ENCODE measurements at places on chromosomes 16 and 17. TPM values are rescaled to one million over a fixed set of nuclear protein-coding genes. Genes with fewer than 3 reads are reported as not detected.

- H3K36me3 ChIP-seq, result no peaks in the 10 kb centered on the region
- H3K4me1 ChIP-seq, result no peaks in the 10 kb centered on the region
- no peak overlapping the region for H3K4me3 ChIP-seq
- no peak for DNase-seq
- H3K27me3 ChIP-seq, result no peaks in the 10 kb centered on the region
- H3K27ac ChIP-seq, result no peak overlapping the region
Observed at GRCh38 chr17:70078549-70078948, 3.5 kb downstream of the KCNJ16 start.

G6PC1 gene
- total RNA-seq, result not detected

DNA sequence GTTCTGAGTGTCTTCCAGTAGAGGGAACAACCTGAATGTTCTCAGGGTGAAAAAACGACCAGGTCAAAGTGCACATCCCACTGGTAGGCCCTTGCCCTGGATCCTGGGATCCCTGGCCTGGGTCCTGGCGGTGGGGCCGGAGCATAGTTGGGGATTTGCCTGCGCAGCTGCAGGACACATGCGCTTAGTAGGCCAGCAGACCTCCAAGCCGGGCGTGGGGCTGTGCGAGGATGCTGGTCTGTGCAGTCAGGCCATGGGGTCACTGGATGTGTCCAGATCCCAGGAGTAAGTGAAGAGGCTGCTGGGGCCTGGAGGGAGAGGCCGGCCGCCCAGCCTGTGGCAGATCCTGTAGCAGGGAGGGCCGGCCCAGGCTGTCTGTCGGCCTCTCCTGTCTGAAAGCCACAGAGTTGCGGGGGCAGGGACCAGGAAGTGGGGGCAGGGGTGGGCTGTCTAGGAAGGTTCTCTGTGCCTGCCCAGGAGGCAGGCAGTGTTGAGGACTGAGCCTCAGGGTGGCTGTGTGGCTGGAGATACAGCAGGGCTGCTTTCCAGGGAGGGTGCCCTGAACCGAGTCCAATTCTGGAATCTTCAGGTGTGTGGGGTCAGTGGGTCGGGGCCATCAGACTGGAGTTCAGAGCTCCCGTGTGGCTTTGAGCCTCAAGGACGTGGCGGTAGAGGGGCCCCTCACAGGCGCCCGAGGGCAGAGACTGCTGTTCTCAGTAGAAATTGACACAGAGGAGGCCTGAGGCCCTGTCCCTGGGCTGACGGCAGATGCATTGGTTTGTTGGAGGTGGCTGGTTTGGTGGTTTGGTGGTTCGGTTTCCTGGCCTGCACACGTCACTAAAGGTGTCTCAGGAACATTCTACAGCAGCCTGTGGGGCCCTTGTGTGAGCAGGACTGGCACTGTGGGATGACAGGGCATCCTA is 17.2 kb upstream of the NUDT16L1 start:
- DNase-seq, result no peak
- H3K4me3 ChIP-seq, result no peak overlapping the region
- no peaks in the 10 kb centered on the region for H3K27me3 ChIP-seq
- peaks cover 20% of the 10 kb centered on the region for H3K36me3 ChIP-seq
- no peaks in the 10 kb centered on the region for H3K4me1 ChIP-seq
- no peak overlapping the region for H3K27ac ChIP-seq

BRIP1 gene
- 15.0 TPM for total RNA-seq

DNA sequence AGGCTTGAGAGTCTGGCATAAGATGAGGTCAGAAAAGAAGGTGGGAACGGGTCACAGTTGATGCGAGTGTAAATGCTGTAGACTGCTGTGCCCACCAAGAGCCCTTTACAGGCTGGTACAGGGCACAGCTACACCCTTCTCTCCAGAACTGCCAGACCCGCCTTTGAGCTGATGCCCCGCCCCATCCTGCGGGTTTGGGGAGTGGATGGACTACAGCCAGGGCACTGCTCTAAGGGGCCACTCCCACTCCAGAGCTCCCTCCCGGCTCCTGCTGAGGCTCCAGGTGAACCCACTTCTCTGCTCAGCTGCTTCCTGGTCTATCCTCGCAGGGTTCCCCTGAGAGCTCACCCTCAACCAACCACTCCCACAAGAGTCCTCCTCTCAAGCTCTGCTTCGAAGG is 12.3 kb downstream of the MEIOB start:
- H3K36me3 ChIP-seq, result no peaks in the 10 kb centered on the region
- peaks cover 3% of the 10 kb centered on the region for H3K27me3 ChIP-seq
- no peak overlapping the region for H3K27ac ChIP-seq
- no peak for DNase-seq
- H3K4me1 ChIP-seq, result no peaks in the 10 kb centered on the region

FZD2 gene
- total RNA-seq, result 4.3 TPM

TBC1D28 gene
- total RNA-seq, result not detected

DNA sequence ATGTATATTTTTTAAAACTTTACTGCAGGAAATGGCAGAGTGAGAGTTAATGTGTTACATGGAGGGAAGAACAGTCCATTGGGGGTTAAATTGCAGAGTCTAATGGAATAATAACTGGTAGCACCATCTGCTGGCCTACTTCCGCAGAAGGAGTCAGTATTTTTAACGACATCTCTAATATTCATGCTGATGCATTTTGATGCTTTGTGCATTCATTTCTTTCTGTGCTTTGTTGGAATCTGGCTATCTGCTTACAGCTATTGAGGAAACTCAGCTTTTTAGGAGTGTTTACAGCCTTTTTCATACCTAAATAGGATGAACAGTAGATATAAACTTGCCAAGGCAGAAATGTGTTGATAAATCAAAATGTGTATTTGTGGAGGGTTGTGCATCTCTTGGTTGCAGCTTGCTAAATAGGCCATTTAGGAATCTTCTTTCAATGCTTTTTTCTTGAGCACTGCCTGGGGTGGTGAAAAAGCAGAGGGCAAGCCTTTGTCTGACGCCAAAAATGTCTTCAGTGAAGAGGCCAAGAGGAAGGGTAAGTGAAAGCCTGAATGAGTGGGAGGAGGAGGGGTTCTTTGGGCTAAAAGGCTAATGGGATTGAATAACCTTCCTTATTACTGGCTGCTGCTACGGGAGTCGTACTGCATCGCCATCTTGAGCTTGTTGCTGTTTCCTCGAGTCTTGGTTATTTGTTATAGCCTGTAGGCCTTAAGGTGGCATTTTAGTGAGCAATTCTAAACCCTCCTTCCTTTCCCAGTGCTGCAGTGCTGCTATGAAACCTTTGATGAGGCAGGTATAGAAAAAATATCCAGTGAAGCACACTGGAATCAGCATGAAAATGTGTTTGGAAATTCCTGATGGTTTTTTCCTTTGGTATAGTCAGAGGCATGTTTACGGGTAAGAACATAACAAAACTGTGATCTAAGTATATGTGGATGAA is 153.3 kb downstream of the CHD9 start:
- H3K27me3 ChIP-seq, result no peaks in the 10 kb centered on the region
- H3K36me3 ChIP-seq, result peaks cover 6% of the 10 kb centered on the region
- peak overlapping the region; percentile 95 for H3K27ac ChIP-seq
- peak; percentile 69 for DNase-seq
- peaks cover 3% of the 10 kb centered on the region for H3K4me1 ChIP-seq

RCVRN gene
- total RNA-seq, result 0.13 TPM

NFATC3 gene
- total RNA-seq, result 37.8 TPM

GRCh38 chr17:68969101-68969500 is 13.9 kb upstream of the ABCA8 start:
- no peaks in the 10 kb centered on the region for H3K4me1 ChIP-seq
- no peaks in the 10 kb centered on the region for H3K36me3 ChIP-seq
- DNase-seq, result no peak
- H3K27ac ChIP-seq, result no peak overlapping the region

DNA sequence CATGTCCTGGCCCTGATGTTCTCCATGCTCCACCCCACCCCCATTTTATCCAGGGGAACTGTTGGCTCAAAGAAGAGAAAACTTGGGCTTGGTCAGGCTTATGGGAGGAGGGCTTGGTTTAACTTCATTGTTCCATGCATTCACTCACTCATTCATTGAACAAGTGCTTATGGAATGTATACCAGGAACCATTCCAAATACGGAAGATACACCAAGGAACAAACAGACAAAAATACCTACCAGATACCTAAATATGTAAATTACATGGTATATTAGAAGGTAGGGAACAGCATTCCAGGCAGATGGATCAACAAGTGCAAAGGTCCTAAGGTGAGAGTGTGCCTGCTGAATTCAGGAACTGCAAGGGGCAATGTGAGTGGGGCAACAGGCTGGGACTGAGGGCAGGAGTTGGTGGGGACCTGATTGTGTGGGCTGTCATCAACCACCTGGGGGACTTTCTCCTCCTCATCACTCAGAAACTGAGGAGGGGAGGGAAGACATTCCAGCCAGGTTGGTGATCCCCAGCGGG is 39.9 kb downstream of the RAI1 start:
- H3K27me3 ChIP-seq, result no peaks in the 10 kb centered on the region
- no peaks in the 10 kb centered on the region for H3K36me3 ChIP-seq
- DNase-seq, result no peak
- peaks cover 21% of the 10 kb centered on the region for H3K4me1 ChIP-seq
- no peak overlapping the region for H3K4me3 ChIP-seq
- H3K27ac ChIP-seq, result no peak overlapping the region

DNA sequence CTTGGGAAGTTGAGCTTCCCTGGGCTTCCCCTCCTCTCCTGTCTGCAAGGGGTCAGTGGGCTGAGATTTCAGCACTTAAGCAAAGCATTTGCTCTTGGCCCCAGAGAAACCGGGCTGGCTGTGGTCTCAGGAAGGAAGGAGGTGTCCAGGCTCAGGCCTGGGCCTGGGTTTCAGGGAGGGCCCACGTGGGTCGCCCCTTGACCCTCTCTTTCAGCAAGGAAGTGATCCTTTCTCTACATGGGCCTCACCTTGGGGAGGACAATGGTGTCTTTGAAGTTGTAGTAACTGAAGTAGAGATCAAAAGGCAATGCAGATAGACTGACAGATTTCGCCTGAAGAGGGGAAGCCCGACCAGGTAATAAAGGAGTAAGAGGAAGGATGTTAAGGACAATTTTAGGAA is 2.7 kb downstream of the NOD2 start:
- no peaks in the 10 kb centered on the region for H3K27me3 ChIP-seq
- peak overlapping the region; percentile 72 for H3K4me3 ChIP-seq
- no peak for DNase-seq
- H3K36me3 ChIP-seq, result no peaks in the 10 kb centered on the region

CPHXL2 gene
- total RNA-seq, result not detected

- DNase-seq, result no peak
- no peaks in the 10 kb centered on the region for H3K27me3 ChIP-seq
- no peaks in the 10 kb centered on the region for H3K36me3 ChIP-seq
Observed at GRCh38 chr17:50274142-50274896, at the start of gene TMEM92. TMEM92 (plus strand) TSS chr17:50274466; CDS start chr17:50274502, 36 bp downstream.

C17orf67 gene
- total RNA-seq, result 2.6 TPM

- no peak for DNase-seq
- no peaks in the 10 kb centered on the region for H3K27me3 ChIP-seq
- no peaks in the 10 kb centered on the region for H3K4me1 ChIP-seq
- H3K4me3 ChIP-seq, result no peak overlapping the region
Observed at GRCh38 chr17:57645950-57646665, 99.0 kb downstream of the CCDC182 start.

ARL5C gene
- not detected for total RNA-seq

GRCh38 chr17:34133350-34133749 is 121.7 kb upstream of the CCL2 start:
- H3K4me1 ChIP-seq, result no peaks in the 10 kb centered on the region
- H3K27me3 ChIP-seq, result no peaks in the 10 kb centered on the region
- no peak overlapping the region for H3K27ac ChIP-seq
- no peak for DNase-seq

CD300LB gene
- 0.23 TPM for total RNA-seq

ZNF385C gene
- not detected for total RNA-seq

DNA sequence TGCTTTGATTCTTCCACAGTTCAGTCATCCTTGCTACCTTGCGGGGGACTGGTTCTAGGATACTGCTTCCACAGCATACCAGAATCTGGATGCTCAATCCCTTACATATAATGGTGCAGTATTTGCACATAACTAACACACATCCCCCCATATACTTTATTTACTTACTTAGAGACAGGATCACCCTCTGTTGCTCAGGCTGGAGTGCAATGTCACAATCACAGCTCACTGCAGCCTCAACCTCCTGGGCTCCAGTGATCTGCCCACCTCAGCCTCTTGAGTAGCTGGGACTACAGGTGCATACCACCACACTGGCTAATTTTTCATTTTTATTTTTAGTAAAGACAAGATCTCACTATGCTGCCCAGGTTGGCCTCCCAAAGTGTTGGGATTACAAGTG is 112.2 kb downstream of the GOSR1 start:
- no peak overlapping the region for H3K27ac ChIP-seq
- DNase-seq, result no peak
- H3K36me3 ChIP-seq, result no peaks in the 10 kb centered on the region
- H3K4me3 ChIP-seq, result no peak overlapping the region
- H3K4me1 ChIP-seq, result no peaks in the 10 kb centered on the region
